Glutamatergic neuron (in vitro differentiated cells): ENCODE measurements at places on chromosomes 3 and 15.

GRCh38 chr3:71360764-71361163 lies 222.8 kb downstream of the FOXP1 start:
- no peak for DNase-seq

GRCh38 chr3:23650371-23651140 lies 155.2 kb upstream of the UBE2E1 start:
- DNase-seq = no peak

GRCh38 chr3:72143322-72143721 lies 358.4 kb upstream of the PROK2 start:
- no peak for DNase-seq

- no peak for DNase-seq
Observed at GRCh38 chr3:24605511-24606028, 110.9 kb upstream of the THRB start.

GRCh38 chr3:69162308-69162980 lies 40.0 kb upstream of the LMOD3 start:
- DNase-seq = no peak

DNA sequence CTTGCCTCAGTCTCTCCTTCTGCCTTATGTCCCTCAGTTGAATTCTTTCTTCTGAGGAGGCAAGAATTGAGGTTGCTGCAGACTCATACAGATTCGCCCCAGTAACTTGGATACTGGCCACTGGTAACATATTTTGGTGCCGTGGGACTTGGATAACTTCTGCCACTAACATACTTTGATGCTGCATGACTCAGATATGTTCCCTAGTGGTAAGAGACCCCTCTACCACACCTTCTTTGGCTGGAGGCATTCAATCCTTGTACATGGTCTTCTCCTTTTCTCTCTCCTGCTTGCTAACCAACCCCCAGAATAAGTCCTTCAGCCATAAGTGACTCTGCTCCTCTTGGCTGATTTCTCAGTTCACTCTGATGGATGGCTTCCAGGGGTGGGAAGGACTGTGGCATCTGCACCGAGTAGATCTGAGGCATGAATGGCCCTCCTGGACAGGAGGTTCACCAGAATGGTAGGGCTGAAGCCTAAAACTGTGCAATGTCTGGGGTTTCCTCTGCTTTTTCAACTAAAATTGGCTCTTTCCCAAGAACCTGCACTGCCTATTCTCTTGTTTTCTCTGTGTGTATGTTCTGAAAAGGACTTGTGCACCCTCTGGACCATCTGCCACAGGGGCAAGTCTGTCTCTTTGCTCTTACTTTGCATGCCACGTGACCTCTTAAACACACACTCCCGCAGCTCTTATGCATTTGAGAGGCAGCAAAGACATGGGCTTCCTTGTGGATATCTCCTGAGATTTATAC lies 55.5 kb upstream of the FSTL1 start:
- no peak for DNase-seq

DNA sequence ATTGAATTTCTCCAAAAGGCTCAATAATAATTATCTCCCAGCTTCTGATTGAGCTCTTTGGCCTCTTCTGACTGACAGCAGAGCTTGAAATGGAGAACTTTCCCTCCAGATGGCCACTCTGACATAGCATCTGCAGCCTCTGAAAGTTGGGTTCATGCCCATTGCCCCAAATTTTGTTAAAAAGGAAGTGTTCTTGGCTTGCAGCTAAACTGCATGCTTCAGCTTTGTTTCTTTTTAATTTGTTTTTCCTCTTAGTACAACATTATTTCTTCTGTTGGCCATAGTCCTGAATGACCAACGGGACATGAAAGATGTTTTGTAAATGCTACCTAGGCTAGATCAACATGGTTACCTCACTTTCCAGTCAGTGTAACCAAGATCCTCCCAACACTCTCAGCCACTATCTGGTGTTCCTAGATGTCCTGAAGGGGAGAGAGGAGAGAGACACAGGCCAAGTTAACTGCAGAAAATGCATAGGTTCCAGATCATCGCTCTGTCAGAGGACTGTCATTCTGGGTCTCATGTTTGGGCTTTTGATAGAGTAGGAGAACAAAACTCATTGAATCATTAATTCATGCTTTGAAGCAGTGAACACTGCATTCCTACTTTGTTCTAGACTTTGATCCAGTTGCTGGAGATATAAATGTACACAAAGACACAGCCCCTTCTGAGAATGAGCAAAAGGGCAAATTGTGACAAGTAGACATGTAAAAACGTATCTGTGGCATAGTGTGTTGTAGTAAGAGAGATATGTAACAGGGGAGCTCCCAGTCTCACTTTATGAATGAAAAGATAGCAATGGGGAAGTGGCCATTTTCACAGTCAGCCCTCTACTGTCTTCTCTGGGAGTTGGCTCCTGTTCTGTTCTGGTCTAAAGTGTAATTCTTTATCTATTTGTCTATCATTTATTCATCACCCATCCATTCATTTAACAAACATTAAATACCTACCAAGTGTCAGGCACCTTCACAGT lies 156.2 kb downstream of the ZNF621 start:
- no peak for DNase-seq

- no peak for DNase-seq
Observed at GRCh38 chr3:188760408-188760807, 411.4 kb upstream of the TPRG1 start.

- DNase-seq = no peak
Observed at GRCh38 chr15:91855241-91855640, 1.7 kb downstream of the SLCO3A1 start.

- DNase-seq = no peak
Observed at GRCh38 chr3:192382861-192383260, 344.5 kb downstream of the FGF12 start.

GRCh38 chr3:176663837-176664831 lies 533.1 kb downstream of the TBL1XR1 start:
- DNase-seq = no peak

GRCh38 chr3:23442598-23443383 lies 239.7 kb downstream of the UBE2E2 start:
- DNase-seq = no peak

DNA sequence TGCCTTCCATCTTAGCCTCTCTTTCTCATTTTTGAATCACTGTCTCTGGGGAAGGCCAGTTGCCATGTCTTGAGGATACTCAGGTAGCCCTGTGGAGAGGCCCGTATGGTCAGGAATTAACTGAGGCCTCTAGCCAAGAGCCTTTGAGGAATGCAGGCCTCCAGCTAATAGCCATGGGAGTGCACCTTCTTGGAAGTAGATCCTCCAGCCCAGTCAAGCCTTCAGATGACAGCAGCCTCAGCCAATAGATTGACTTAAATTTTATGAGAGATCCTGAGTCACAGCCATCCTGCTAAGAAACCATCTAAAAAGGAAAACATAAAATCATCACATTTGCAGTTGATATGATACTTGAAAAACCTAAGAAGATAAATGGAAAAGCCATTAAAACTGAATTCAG lies 112.5 kb upstream of the BNIP2 start:
- no peak for DNase-seq

DNA sequence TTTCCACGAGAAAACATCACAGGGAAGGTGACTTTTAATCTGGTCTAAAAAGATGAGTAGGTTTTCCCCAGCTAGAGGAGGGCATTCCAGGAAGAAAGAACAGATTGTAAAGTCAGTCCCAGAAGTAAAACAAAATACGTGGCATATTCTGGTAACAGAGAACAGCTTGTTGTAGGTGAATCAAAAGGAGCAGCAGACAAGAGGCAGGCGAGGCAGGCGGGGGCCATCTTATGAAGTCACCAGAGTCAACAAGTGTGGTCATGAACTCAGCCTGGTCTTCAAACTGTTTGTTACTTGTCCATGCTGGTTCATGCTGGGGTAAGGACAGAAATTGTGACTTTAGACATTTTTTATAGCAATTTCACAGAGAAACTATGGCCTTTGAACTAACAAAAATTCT lies 4.0 kb upstream of the POPDC2 start:
- no peak for DNase-seq

DNA sequence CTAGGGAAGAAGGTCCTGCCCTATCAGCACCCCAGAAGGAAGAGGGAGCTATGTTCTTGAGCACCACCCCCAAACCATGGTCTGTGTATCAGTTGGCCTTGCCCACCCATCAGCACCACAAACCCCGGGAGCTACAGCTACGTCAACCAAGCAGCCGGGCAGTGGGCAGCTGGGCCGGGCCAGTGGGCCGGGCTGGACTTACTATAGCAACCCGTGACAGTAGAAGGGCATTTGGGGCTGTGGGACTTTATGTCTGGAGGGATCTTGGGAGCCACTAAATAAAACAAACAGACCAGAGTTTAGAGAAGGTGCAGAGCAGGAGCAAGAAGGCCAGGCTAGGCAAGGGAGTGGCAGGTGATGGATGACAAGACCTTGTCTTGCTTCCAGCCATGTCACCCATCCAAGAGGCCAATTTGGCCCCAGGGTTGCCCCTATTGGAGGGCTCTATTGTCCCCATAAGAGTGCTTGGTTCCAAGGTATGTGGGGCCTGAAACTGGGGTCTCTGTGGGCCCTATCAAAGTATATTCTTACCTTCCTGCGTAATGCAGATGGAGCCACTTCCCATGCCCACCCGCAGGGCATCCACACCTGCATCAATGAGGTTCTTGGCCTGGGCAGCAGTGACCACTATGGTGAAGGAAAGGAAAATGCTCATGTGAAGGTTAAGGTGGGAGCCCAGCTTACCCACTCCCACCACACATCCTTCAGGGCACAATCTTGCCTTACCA lies 3.2 kb downstream of the IMPDH2 start:
- no peak for DNase-seq

DNA sequence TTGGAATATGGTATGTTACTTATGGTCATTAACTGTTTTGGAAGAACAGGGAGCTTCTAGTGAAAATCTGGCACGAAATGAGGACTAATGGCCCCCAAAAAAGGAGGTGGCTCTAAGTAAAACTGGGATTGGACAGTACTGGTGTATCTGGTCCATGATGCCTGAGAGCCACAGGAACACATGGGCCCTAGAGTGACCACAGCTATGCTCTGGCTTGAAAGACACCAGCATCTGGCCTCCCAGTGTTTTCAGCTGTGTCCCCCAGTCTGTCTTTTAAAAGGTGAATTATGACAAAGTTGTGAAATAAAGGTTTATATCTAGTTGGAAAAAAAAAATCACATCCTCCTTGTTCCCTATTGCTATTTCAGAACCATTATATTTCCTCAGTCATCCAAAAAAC lies 64.5 kb downstream of the GSK3B start:
- no peak for DNase-seq

DNA sequence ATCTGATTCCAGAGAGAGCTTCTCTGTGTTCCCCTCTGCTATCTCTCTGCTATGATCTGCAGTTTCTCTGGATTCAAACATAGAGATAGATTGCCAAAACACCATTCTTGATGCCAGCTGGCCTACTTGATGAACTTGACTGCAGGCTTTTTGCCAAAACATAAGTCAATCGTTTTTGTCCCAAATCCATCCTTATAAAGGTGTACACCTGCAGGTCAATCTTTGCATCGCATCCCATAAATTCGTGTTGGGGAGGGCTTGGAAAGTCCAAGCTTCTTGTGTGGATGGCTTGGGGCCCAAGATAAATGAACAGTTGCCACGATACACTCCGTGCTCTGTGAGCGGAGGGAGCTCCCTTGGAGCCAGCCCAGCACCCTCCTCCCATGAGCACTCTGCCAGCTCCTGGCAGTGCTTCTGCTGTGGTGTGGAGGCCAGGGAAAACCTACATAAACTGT lies 2.7 kb downstream of the CERS3 start:
- DNase-seq = no peak

GRCh38 chr3:10998542-10998941 lies 6.0 kb downstream of the SLC6A1 start:
- no peak for DNase-seq

DNA sequence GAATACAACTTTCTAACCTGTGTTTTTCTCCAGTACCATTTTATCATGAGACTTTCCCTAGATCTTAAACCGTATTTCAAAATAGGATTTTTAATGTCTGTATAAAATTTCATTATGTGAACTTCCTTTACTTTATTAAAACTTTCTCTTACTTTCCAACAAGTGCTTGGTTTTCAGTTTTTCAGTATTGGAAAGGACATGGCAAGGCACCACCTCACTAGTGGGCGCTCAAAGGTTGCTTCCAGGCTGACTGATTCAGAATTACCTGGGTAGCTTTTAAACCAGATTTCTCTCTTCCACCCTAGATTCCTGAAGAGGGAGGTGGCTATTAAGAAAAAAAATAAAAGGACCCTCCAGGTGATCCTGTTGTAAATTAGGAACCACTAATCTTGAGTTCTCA lies 236.6 kb downstream of the SOX2 start:
- no peak for DNase-seq

- no peak for DNase-seq
Observed at GRCh38 chr3:30098243-30098642, 508.2 kb upstream of the TGFBR2 start.

DNA sequence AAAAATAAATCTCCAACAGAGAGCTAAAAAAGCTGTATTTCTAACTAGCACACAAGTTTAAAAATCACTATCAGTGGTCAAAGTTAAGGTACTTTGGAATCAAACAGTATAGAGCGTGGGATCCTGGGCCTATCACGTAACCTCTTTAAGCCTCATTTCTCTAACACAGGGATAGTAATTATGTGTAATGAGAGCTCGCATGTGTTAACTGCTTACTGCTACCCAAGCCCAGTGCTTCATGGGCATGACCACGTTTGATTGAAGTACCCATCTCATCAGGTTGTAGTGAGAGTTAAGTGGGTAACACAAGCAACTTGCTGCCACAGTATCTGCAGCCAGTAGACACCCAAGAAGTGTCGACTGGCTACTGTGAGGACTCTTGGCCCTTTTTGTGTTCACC lies 28.2 kb upstream of the NOX5 start:
- no peak for DNase-seq

- DNase-seq = no peak
Observed at GRCh38 chr3:125058529-125058928, 2.7 kb upstream of the HEG1 start.

DNA sequence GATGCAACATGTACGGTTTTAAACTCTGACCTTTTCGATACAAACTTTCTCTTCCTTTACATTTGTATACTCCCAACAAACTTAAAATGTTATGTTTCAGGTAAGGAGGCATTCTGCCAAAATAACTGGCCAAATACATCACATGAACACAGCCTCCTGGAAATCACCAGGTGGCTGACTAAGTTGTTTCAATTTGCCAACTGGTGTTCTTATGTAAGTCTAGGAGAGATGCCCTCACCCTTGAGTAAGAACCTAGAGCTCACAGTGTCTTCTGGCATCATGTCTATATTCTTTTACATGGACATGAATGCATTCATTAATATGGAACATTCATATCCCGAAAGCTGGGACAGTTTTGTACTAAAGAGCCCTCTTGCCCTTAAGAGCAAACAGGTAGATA lies 341.1 kb upstream of the NR2F2 start:
- DNase-seq = no peak
